Activated naive CD4-positive, alpha-beta T cell treated with anti-CD3 and anti-CD28 coated beads, Interleukin-2, amount 10 ng/mL, durations not matched to agents 5 hours and 36 hours (primary cell): ENCODE measurements at places on chromosomes 12 and 14. TPM values are rescaled to one million over a fixed set of nuclear protein-coding genes. Genes with fewer than 3 reads are reported as not detected.

OTX2 gene
- total RNA-seq: not detected

PMEL gene
- total RNA-seq: not detected

KLRC3 gene
- total RNA-seq: 0.30 TPM

PLBD1 gene
- not detected for total RNA-seq

DEGS2 gene
- total RNA-seq: 0.29 TPM

KRT77 gene
- total RNA-seq: not detected

KRT83 gene
- not detected for total RNA-seq

HHIPL1 gene
- total RNA-seq: not detected

WNT5B gene
- not detected for total RNA-seq

LRRC10 gene
- not detected for total RNA-seq

M6PR gene
- total RNA-seq: 193 TPM

SRRM4 gene
- total RNA-seq: not detected

IRAK3 gene
- total RNA-seq: 0.30 TPM

PRR4 gene
- 1.8 TPM for total RNA-seq

TAPBPL gene
- 52.7 TPM for total RNA-seq

C12orf56 gene
- not detected for total RNA-seq

PUS1 gene
- total RNA-seq: 42.6 TPM

NYNRIN gene
- total RNA-seq: 0.10 TPM
